AML-193 (cell line): ENCODE measurements at places on chromosomes 12 and 14.

GRCh38 chr12:68824131-68824530 lies 16.2 kb downstream of the MDM2 start:
- DNase-seq = no peak

DNA sequence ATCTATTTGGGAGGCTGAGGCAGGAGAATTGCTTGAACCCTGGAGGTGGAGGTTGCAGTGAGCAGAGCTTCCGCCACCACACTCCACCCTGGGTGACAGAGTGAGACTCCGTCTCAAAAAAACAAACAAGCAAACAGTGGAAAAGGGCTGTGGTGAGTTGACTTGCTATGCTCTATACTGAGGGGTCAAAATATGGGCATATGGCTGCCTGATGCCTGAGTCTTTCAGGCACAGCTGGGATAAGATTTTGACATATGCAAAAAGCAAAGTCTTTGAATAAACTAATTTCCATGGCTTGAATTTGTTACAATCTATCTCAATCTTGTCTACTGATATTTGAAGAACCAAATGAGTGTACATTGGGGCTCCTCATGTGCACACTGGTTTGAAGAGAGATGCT lies 40.4 kb upstream of the BICD1 start:
- DNase-seq = no peak

DNA sequence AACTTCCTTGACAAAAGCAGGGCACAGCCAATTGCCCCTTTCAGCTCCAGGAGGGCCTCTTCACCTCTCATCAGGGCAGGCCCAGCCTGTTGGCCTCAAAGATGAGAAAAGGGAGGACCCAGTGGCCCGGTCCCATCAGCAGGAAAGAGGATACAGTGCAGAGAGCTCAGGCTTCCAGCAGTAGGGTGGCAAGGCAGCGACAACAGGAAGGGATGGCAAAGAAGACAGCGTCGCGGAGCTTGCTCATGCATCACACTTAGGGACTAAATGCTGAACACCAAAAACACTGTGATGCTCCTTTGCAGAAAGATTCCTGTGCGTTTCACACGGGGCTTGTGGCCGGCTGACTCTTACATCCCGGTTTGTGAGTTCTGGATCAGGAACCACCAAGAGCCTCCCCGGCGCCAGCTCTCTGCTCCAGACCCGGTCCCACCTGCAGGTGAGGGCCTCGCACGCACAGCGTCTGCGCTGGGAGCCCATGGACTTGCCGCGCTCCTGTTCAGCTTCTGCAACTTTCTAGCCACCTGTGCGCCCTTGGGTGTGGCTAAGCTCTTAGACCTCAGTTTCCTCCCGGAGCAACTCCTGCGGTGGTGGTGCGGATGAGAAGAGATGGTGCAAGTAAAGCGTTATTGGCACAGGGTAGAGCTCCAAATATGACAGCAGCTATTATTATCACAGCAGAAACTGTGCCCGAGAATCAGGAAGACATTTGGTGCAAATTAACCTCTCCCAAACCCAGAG lies 15.3 kb upstream of the BCL7A start:
- DNase-seq = no peak

- peak; percentile 40 for DNase-seq
Measured at GRCh38 chr12:42469355-42470175, 120.0 kb downstream of the PRICKLE1 start.

DNA sequence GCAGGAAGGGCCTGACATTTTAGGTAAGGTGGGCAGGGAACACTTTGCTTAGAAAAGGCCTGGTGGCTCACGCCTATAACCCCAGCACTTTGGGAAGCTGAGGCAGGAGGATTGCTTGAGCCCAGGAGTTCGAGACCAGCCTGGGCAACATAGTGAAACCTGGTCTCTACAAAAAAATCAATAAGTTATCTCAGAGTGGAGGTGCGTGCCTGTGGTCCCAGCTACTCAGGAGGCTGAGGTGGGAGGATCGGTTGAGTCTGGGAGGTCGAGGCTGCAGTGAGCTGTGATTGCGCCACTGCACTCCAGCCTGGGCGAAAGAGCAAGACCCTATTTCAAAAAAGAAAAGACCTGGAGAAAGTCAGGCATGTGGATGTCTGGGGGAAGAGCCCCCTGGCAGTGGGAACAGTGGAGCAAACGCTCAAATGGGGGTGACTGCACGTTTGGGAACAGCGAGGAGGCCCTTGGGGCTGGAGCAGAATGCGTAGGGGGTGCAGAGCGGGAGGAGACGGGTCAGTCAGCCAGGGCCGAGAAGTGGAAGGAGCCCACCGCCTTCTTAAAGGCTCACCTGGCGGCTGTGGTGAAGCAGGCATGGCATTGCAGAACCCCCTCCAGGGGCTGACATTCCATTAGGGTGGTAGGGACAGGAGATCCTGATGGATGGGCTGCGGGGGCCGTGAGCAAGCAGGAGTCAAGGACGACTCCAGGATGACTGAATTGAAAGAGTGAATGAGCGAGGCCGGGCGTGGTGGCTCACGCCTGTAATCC lies 6.2 kb upstream of the KIF26A start:
- DNase-seq = no peak

DNA sequence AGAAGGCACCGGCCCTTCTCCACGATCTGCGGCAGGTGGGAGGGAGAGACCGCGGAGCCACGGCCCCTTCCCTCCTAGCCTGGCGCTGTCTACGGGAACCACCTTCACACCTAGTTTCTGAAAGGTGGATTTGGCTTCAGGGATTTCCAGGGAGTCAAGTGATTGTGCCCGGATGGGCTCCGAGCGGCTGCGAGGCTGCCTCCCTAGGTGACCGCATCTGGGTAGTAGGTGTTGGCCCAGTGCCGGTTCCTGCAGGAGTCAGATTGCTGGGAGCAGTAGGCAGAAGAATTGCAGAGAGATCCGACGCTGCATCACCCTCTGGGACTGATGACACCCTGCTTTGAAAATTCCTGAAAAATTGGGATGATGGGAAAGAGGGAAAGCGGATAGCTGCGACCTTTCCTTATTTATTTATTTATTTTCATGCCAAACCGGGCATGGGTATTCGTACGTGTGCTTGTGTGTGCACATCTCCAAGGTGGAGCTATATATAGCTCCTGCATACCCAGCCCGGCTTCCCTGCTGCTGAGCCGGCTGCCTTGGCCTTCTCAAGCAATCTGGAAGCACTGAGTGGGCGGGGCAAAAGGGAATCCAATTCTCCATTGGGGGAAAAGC lies 1.1 kb downstream of the CNTN1 start:
- DNase-seq = no peak

DNA sequence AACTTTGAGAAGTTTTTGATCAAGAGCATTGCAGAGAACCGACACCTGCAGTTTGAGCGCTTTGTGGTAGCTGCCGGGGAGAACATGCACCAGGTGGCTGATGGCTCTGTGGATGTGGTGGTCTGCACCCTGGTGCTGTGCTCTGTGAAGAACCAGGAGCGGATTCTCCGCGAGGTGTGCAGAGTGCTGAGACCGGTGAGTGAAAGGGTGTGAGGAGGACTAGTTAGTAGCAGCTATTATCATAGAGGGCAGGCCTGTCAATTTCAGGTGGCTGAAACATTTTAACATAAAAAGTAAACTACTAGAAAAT lies 27.0 kb upstream of the HIGD1C start:
- no peak for DNase-seq

- no peak for DNase-seq
Measured at GRCh38 chr12:71469258-71469750, 29.7 kb downstream of the LGR5 start.

DNA sequence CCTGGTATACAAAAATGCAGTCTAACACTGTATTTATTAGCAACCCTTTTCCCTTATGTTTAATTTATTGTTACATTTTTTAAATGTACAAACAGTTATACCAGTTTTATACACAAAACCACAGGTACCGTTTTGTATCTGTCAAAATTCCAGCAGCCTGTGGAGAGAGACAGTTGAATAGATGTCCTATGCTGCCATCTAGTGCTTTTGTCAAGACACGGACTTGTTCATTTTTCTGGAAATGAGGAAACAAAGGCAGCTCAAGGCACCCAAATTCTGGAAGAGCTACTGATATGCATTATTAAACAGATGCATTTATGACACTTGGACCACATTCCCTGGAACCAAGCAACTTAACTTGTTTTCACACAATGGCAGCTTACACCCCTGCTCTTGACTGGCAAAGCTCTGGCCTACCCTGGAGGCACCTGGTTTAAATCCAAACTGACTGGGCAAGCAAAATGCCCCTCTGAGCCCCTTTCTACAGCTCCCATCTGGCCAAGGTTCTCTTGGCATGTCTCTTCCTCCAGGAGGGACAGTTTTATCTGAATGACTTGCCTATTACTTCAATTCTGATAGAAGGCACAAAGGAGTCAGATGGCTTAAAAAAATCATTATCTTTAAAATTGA lies 286.9 kb upstream of the PRKD1 start:
- DNase-seq = peak; percentile 16
